ENCODE measurements at places on chromosomes 7 and 10.

DNA sequence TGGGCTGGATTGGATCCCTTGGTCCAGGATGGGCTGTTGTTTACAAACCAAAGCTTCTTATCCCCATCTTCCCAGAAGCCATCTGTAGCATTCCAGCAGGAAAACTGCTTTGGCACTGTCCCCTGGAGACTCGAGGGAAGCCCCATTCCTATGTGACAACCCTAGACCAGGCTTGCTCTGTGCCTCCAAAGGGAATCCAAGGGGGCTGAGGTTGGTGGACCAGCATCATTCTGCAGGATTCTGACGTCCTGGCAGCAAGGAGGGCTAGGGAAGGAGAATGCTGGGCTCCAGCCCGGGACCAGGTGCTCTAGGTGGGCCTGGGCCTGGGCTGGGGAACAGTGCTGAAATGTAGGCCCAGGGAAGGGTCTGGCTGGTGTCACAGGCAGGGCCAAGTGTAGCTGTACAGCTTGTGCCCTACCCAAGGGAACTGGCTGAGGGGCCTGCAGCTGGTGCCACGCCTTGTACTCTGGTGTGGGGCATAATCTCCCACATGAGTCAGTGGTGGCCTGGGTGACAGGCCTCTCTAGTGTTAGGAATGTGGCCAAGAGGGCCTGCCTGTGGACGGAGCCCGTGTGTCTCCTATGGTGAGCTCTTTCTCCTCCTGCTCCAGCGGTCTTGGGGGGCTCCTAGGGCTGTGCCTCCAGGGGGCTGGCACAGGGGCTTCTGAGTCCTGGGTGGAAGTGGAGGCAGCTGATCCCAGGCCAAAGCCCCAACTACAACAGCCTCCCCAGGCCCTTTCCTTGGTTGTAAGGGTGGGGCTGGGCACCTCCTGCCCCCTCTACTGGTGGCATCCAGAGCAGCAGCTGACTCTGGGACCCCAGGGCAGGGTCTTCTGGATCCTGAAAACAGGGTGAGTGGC, 25.2 kb downstream of the TRIM8 start:
- DNase-seq, result no peak

- DNase-seq, result no peak
Measured at GRCh38 chr10:131082991-131083481, 228.5 kb downstream of the TCERG1L start.

DNA sequence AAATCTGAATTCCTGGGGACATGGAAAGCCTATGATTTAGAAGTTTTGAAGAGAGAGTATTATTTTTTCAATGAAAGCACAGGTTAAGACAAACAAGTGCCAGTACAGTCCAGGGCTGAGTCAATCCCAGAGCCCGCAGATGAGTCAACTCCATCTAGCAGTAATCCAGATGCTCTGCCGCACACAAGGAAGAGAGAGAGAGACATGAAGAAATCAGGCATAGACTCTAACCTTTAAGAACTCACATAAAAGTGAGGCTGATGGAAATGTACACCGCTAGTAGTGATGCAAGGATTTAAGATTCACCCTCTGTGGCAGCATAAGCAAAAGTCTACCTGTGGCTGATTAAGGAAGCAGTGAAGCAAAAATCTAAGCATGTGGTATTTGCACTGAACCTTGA, 651.5 kb downstream of the TNS3 start:
- DNase-seq, result no peak

DNA sequence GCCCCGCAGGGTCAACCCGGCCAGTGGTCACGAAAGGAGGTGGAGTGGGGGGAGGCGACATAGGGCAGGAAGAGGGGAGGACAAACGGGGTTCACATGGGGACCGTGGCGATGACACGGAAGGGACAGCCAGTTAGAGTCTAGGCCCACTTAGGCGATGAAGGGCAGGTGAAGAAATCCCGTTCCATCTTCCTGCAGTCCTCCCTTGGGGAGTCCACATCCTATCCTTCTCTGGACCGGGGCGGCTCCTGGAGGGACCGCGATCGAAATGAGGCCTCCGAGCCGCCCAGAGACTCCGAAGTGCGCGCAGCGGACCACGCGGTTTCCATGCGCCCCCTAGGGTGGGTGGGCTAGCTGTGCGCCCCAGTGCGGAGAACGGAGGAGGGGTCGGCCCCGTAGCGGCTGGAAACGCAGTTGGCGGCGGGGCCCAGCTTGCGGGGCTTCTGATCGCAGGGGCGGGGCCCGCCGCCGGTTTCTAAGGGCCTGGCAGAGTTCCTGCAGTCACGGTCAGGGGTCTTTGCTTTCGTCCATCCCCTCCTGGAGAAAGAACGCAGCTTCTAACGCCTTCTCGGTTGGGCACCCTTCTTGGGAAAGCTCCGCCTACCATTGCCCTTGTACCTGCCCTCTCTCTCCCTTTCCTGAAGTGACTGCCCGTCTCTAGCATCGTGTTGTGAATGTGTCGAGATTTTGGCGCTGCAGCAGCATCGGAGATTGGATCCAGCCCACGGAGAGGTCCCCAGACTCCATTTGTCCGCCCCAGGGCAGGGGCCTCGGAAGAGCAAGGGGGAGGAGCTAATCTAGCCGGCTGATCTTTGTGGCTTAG, 17.9 kb upstream of the TMEM225B start:
- peak; percentile 39 for DNase-seq

- no peak for DNase-seq
Measured at GRCh38 chr10:96416643-96417042, 57.8 kb upstream of the OPALIN start.

DNA sequence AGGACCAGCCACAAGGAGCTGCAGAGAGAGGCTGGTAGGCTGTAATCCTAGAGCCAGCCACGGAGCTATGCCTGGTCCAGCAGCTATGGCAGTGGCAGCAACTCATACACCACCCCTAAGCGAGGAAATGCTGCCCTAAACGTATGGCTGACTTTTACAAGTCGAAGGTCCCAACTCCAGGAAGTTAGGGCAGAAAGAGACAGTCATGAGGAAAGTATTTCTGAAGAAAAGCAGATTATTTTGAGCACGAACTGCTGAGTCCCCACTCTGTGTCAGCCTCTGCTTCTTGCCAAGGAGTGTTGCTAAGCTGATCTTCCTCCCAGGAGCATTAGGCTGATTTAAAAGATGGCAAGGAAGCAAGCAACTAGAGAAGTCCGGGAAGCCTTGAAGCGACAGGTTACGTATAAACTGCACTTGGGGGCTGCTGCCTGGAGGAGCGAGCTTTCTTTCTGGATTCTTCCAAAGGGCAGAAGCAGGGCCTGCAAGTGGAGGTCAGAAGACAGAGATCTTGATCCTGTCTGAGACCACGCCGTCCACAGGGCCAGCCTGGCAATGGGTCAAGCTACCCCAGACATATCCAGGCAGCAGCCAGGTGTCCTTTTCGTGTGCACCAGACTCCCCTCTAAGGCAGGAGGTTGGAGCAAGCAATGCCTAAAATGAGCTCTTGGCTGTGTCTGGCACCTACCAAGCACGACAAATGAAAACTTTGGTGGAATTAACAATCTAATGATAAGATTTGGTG, 39.4 kb downstream of the PLXNA4 start:
- DNase-seq, result no peak

GRCh38 chr10:36380538-36380937, 738.4 kb upstream of the FZD8 start:
- no peak for DNase-seq

GRCh38 chr7:95467912-95468607, 17.7 kb upstream of the ASB4 start:
- DNase-seq, result no peak

DNA sequence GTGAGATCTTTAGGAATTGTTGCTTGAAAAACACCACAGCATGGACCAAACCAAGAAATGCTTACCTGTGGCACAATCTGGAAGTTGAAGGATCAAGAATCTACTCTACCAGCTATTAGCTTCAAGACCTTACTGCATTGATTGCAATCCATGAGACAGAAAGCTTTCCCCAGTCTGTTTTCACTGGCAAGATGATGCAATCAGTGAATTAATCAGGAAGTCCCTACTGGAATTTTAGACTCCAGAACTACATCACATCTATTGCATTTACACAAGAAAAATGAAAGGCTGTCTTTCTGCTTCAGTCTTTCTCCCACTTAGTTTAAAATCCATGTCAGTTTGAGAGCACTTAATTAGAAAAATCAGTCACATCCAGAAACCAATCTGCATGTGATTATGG, 191.7 kb downstream of the TFEC start:
- no peak for DNase-seq

DNA sequence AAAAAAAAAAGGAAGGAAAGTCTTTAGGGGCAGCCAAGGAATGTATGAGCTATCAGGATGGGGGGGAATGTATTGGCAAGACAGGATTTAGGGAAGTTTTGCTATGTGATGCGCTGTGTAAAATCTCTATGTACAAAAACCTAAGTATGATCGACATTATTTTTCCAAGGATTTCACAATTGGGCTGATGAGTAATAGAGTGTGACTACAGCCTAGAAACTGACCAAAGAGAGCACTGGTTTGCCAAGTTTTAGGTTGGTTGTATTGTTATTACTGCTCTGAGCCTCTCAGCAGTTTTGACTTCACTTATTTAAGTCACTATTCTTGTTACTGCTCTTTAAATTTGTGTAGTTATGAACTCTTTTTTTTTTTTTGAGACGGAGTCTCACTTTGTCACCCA, 107.3 kb downstream of the NRCAM start:
- DNase-seq, result no peak

- no peak for DNase-seq
Measured at GRCh38 chr10:127027786-127028185, 122.6 kb downstream of the DOCK1 start.

- no peak for DNase-seq
Measured at GRCh38 chr10:33423154-33423529, 88.7 kb upstream of the NRP1 start.
